ENCODE measurements at places on chromosomes 5 and 9. TPM values are rescaled to one million over a fixed set of nuclear protein-coding genes. Genes with fewer than 3 reads are reported as not detected.
A peak's percentile ranks its signal among the peaks of the same experiment; 100 is the strongest.

DNAJC25 gene
- total RNA-seq = 2.3 TPM

DNA sequence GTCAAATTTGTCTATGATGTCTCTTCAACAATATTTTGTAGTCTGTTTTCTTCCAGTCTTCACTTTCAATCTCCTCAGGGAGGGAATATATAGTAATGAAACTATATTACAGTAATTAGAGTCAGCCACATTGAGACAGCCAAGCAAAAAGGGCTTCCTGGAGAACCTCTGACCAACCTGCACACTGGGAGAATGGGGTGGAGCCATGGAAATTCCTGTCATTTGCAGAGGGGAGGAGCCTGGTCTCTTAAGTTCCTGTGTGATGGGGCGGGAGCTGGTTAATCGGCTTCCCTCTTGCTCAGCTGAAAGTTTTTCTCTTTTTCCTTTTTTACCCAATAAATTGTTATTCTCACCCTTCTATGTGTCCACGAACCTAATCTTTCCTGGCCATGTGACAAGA, 1220.0 kb downstream of the PTPRD start:
- DNase-seq = no peak

- no peak for DNase-seq
Measured at GRCh38 chr5:96008987-96009647, 47.5 kb upstream of the ELL2 start.

GRCh38 chr9:84832453-84832852, 162.9 kb downstream of the NTRK2 start:
- DNase-seq = no peak

LURAP1L gene
- total RNA-seq = 2.5 TPM

HRCT1 gene
- total RNA-seq = 2.6 TPM

TLR4 gene
- total RNA-seq = 172 TPM

DNA sequence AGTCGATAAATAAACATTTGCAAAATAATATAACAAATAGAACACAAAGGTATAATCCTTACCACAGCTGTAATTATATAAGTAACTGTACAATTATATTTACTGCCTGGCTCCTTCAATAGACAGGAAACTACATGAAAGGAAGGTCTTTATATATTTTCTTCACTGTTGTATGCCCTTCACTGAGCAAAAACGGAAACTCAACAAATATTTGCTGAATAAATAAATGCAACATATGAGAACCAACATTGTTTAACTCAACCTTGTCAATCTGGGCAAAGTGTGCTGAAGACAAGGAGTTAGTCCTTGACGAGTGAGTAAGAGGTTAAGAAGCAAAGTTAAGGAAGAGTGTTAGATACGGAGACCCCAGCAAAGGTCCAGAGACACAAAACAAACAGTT, 22.6 kb downstream of the PSMD5 start:
- DNase-seq = no peak

CSF2 gene
- total RNA-seq = 0.13 TPM

DNA sequence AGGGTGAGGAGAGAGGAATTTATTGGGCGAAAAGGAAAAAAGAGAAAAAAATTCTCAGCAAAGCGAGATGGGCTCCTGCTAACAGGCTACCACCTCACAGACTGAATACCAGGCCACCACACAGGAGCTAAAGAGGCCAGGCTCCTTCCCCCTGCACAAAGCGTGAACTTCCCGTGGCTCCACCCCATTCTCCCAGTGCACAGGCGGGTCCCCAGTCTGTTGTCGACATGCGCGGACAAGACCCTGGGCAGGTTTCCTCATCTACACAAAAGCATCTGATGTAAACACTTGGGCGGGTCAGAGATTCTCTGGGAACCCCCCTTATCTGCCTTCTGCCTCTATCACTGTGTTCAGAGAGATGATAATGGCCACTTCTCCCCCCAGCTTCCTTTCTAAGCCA, 34.2 kb downstream of the IL31RA start:
- no peak for DNase-seq

DNA sequence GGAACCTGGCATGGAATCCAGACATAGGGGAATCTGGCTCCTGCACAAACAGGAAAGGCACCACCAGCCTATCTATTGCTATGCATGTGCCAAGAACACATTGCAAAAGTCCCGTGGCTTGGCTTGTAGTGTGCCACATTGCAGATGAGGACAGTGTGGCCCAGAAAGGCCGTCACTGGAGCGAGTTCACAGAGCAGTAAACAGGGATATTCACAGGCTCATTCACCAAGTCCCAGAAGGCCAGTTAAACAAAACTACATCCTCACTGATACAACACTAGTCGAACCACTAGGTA, 39.6 kb upstream of the TRIM32 start:
- DNase-seq = no peak

- no peak for DNase-seq
Measured at GRCh38 chr5:173944511-173944910, 44.5 kb upstream of the C5orf47 start.

DNA sequence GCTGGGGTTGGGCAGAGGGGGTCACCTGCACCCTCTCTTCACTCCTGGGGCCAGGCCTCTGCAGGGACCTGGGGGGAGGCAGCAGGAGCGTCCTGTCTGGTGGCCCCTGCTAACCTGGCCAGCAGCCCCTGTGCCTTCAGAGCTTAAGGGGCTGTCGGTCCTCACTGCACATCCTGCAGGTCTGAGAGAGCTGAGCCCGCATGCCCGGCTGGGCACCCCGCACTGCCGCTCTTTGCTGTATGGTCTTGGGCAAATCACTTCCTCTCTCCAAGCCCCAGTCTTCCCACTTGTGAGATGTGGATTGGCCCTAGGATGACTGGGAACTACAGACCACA, 7.9 kb downstream of the FLT4 start:
- DNase-seq = no peak

DNA sequence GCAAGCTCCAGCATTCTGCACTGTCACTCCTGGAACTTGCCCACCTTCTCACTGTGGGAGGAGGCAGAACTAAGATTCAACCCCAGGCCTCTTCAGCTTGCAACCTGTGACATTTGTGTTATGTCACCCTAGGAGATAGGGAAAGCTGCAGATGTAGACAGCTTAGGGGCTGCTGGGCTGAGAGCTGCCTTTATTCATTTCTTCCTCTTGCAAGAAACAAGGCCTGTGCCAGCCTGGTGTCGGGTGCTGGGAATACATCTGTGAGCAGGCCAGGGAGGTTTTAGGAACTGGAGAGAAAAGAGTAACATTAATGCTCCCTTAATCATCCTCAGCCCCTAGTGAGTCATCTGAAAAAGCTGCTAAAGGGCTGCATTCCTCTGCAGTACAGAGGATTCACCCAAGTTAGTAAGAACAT, 101.8 kb downstream of the FGF18 start:
- DNase-seq = peak; percentile 24

TOR1A gene
- total RNA-seq = 22.9 TPM

- no peak for DNase-seq
Measured at GRCh38 chr5:100550531-100551051, 15.4 kb downstream of the FAM174A start.

DNA sequence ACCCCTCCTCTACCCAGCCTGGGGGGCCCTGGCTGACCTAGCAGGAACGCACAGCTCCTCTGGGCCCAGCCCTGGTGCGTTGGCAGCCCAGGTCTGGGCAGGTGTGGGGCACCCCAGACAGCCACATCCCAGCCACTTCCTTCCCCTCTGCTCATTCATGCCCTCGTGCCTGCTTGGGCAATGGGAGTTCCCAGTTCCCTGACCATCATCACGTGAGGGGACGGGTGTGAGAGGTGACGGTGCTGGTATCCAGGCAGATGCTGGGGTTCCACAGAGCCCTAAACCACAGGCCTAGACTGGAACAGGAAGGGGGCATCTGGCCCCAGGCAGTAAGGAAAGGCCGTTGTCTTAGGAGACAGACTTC, 8.4 kb downstream of the RALGDS start:
- no peak for DNase-seq

DMRT2 gene
- total RNA-seq = not detected

BAAT gene
- total RNA-seq = not detected

DNA sequence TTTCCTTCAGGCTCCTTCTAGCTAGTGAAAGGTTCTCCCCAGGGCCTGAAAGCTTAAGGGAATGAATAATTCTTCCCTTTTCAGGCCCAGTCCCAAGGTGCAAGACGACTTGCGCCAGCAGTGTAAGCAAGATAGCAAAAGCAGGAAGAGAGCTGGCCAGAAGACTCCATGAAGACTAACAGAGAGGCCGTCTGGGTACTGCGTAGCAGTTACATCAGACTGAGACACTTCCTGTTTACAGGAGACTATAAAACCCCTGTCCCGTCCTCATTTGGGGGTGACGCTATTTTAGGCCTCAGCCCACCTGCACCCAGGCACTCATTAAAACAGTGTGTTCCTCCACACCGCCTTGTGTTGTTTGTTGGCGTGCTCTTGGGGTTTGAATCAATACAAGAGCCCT, 90.7 kb upstream of the MOCS2 start:
- DNase-seq = peak; percentile 48

CHD1 gene
- total RNA-seq = 47.2 TPM

GRCh38 chr9:131262327-131263032, 13.8 kb downstream of the FAM78A start:
- DNase-seq = no peak

All from dermis microvascular lymphatic vessel endothelial cell (primary cell).